ENCODE measurements at places on chromosomes 4 and X. TPM values are rescaled to one million over a fixed set of nuclear protein-coding genes. Genes with fewer than 3 reads are reported as not detected.

Gene DCX
- not detected for polyA plus RNA-seq

Gene RAB33A
- 1.4 TPM for polyA plus RNA-seq

Gene TRPC3
- 1.1 TPM for polyA plus RNA-seq

Gene WNK3
- 0.10 TPM for polyA plus RNA-seq

Gene ACOX3
- 15.2 TPM for polyA plus RNA-seq

Gene FAM184B
- polyA plus RNA-seq = 0.13 TPM

Gene HMGN5
- polyA plus RNA-seq = 3.4 TPM

Gene MAGEB17
- polyA plus RNA-seq = 0.34 TPM
